ENCODE measurements at places on chromosomes 7 and 10.

DNA sequence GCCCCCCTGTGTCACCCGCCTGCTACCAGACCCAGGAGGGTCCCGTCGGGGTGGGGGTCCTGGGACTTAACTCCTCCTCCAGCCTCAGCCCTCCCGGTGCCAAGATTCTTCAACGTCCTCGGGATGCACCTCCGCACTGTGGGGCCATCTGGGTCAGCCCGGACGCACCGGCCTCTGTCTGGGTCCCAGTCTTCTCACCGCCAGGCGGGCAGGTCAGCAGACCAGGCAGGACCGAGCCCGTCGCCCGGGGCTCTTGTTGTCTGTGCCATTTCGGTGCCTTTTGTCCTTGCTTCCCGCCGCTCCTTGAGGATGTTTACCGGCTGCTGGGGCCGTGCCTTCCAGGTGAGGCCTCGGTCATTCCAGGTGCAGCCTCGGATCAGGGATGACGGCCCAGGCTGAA lies 32.1 kb upstream of the PSMG3 start:
- no peak for DNase-seq

- DNase-seq: peak; percentile 100
Observed at GRCh38 chr10:31242902-31243301, 76.1 kb upstream of the ZEB1 start.

DNA sequence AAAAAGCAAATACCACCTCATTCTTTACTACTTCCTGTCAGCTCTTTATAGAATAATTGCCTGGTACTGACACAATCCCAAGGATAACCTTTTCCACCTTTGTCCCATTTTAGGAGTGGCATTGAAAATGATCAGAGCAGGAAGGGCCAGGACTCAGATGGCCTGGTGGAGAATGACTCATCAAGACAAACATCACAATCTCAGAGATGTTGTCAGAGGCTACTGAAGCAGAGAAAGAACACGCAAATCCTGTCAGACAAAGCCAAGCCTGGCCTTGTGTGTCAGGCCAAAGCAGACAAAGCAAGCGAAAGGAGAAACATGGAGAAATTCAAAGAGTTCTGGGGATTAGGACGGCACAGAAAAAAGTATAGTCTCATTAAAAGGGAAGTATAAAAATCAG lies 40.9 kb downstream of the NSUN6 start:
- DNase-seq: peak; percentile 44

GRCh38 chr10:46233181-46233580 lies 53.6 kb upstream of the ANTXRL start:
- no peak for DNase-seq

DNA sequence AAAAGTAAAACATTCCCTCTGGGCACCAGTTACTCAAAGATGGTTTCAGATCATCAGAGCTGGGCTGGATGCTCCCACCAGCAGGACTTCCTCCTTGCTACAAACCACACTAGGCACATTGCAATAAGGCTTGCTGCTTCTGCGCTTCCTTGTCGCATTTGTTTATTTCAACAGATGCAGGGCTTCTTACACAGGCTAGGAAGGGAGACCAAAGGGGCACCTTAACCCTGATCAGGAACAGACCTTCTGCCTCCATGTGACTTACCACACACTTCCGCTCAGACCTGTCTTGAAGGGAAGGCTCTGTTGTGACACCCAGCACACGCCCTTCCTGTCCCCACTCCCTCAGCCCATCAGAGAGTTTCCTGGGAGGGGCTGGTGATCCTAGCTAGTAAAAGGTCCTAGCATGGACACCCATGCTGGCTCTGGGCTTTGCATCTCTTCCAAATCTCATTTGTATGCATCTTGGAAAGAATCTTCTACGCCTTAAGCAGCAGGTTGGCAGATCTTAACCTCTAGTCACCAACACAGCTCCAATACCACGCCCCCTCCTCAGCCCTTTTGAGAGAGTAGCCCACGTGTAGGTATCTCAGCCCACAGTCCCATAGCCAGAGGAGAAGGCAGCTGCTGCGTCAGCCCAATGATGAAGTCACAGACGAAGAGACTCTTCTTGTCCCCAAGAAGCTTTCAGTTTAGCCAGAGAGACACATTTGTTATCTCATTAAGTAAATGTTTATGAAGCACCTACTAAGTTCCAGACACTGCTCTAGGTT lies 47.1 kb upstream of the SVIL start:
- no peak for DNase-seq

GRCh38 chr7:375901-376305 lies 85.9 kb downstream of the FOXL3 start:
- no peak for DNase-seq

- DNase-seq: no peak
Observed at GRCh38 chr10:106011250-106011649, 1153.3 kb downstream of the SORCS1 start.

- no peak for DNase-seq
Observed at GRCh38 chr7:29483219-29484104, 80.2 kb upstream of the PRR15 start.

- no peak for DNase-seq
Observed at GRCh38 chr10:79221110-79222051, 125.9 kb upstream of the PPIF start.

DNA sequence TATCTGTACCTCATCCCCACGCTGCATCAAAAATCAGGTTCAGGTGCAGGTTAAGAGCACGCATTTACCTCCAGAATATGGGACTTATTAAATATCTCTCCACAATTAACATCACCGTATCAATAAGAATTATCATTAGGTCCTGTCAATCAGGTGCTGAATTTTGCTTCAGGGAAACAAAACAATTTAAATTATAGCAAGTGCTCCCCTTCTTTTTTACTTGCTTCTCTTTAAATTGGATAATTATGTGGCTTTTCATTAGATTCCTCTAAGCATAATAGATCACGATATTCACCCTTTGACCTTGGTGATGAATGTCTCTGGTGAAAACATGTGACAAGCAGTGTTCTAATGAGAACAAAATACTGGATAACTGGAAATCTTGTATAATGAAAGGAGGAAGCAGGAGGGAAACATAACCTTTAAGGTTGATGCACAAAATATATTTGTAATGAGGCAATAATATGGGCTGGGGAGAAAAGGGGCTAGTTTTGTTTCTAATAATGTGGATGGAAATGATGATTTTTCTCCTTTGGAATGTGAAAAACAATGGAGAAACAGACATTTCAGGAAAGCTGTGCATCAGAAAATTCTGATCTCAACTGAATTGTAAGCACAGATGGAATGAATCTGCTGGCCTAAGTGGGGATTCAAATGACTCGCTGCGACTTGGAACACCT lies 166.9 kb downstream of the SNX10 start:
- DNase-seq: no peak

DNA sequence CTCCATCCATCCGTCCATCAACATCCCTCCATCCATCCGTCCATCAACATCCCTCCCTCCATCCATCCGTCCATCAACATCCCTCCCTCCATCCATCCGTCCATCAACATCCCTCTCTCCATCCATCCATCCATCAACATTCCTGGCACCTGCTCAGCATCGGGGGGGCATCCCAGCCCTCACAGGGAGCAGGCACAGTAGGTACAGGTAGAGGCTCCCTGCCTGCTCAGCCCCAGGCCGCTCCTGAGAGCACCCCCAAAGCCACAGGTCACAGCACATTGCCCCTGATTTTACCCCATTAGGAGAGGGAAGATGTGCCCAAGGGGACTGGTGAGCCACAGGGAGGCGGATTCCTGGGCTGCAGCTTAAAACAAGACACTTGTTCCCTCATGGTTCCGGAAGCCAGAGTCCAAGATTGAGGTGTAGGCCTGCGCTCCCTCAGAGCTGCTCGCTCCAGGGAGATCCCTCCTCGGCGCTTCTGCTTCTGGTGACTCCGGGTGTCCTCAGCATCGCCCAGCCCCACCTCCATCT lies 21.1 kb upstream of the CFAP46 start:
- DNase-seq: no peak

DNA sequence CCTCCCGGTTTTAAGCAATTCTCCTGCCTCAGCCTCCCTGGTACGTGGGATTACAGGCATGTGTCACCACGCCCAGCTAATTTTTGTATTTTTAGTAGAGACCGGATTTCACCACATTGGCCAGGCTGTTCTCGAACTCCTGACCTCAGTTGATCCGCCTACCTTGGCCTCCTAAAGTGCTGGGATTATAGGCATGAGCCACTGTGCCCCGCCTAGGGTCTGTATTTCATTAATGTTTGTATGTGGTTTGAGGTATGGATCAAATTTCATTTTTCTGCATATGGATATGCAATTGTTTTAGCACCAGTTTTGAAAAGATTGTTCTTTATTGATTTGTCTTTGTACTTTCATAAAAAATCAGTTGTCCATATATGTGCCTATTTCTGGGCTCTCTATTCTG lies 26.0 kb downstream of the CYP26A1 start:
- no peak for DNase-seq
